ENCODE measurements at places on chromosomes 6 and 20.

DNA sequence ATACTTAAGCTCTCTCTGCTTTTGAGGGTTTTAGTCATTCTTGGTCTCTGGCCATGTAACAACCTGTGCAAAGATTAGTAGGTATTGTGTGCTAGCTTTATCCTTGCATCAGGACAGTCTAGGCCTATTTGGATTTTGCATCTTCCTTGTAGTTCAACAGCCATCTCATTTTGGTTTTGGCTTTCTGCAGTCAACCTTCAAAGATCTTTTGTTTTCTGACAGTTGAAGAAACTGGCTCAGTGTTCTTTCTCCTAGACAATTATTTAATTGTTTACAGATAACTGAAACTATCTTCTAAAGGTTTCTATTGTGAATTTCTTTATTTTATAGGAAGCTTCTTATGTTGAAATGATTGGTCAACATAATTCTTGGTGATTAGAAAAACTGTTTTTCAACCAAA is 307.5 kb downstream of the CDKAL1 start:
- DNase-seq = no peak

DNA sequence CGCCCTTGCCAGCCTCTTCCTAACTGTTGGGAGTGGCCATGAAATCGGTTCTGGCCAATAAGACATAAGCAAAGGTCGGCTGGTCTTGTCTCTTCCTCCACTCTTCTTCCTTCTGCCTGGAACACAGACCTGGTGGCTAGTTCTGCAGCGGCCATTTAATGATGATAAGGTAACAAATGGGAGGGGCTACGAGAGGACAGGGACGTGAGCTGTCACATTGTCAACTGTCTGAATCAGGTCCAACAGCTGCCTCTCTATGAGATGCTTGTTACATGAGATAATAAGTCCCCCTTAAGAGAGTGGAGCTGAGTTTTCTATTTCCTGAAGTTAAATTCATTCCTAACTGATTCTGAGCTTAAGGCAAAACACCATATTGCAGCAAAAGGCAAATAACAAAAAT is 12.5 kb upstream of the TMEM242 start:
- no peak for DNase-seq

DNA sequence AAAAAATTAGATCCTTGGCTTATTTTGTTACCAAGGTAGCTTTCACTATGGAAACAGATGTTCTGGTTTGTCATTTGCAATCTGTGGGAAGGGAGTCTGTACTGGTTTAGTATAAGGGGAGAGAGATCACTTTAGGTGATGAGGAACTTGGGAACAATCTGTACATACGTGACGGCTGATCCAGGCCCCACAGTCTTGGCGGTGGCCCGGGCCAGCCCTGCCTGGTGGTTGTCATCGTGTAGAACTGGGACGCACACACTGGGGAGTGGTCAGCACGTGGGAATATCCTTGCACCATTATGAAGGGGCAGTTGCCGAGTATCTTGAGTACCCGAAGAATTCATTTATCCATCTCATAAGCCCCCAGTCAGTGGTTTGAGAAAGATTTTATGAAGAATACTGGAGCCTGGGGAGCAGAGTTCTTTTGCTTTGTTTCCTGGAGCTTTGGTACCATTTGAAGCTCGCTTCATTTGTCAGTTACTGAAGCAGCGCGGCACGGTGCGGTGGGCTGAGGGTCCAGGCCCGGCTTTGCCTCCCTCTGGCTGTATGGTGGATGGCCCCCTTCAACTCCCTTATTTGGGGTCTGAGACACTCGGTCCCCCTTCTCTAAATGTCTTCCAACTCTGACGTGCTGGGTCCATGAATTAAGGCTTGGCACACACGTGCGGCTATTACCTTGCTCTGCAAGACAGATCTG is 22.8 kb upstream of the CLDN20 start:
- DNase-seq = no peak

DNA sequence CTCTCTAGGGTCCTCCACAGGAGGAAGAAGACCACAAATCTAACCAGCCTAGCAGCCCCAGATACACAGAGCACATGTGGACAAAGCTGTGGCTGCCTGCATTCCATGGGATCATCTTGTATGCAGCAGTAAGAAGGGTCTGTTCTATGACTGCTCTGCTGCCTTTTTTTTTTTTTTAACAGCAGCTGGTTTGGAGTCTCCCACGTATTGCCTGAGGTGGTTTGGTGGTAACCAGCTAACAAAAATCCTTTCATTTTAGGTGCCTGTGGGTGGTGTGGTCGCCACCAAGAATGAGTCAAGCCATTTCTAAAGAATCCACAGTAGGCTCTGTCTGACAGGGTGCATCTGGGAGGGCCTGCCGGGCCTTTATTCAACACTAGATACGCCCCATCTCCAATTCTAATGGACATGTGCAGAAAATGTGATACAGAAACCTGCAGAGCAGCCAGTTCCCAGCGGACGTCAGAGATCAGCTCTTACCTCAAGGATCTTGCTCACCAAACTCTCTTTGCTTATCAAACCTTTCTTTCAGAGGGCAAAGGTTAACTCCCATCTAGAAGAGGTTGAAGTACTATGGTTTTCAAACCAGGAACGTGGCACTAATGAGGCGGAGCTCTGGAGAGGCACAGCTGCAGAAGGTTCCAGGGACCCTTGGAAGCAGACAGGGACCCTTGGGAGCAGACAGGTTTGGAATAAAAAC is 32.0 kb downstream of the GNAS-AS1 start:
- no peak for DNase-seq

DNA sequence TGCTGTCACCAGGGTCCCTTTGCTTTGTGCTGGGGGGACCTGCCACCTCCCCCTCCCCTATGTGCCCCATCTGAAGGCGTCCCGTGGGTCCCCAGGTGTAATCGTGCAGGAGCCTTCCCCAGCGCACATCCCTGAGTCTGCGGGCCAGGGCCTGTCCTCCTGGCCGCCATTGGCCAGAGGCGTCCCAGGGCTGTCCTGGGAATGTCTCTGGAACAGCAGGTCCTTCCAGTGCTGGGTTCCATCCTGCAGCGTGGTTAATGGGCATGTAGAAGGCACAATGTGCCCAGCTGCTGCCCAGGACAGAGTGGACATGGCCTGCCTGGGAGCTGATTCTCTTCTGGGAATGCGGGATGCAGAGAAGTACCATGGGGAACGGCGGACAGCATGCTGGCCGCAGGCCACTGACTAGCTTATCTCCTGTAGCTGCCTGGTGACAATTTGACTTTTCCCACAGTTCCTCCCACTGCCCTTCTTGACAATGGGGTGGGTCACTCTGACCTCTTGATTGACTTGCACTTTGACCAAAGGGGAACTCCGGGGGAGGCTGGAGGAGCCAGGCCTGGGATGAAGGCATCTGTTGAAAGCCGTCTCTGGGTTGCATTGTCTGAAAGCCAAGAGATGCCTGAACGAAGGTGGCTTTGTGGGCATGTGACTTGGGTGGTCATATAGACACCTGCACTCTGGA is 64.0 kb downstream of the CTCFL start:
- no peak for DNase-seq

- DNase-seq = no peak
Observed at GRCh38 chr6:53067849-53068361, 2.7 kb downstream of the FBXO9 start.

DNA sequence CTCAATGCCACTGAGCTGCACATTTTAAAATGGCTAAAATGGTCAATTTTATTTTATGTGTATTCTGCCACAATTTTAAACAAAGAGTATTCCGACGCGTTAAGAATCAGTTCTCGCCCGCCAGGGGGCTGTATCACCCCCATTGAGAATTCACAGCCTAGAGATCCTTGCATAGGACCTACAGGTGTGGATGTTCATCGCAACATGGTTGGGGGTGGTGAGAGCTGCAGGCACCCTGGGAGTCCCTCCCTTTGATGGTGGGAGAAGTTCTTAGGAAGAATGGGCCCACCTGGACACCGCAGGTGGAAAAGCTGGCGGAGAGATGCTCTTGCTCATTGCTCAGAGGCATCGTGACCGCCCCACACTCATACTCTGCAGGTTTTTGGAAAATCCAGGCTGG is 63.5 kb downstream of the SLC2A10 start:
- no peak for DNase-seq
